ENCODE measurements at places on chromosomes 7 and 10. TPM values are rescaled to one million over a fixed set of nuclear protein-coding genes. Genes with fewer than 3 reads are reported as not detected.

CRHR2 gene
- not detected for total RNA-seq

PDE6C gene
- total RNA-seq, result not detected

CALHM1 gene
- total RNA-seq, result not detected

ANKRD2 gene
- 0.89 TPM for total RNA-seq

CH25H gene
- 0.30 TPM for total RNA-seq

SPAG6 gene
- not detected for total RNA-seq

MMRN2 gene
- 0.89 TPM for total RNA-seq

All from bronchus fibroblast of lung (primary cell).